ENCODE measurements at places on chromosomes 11 and 22.

DNA sequence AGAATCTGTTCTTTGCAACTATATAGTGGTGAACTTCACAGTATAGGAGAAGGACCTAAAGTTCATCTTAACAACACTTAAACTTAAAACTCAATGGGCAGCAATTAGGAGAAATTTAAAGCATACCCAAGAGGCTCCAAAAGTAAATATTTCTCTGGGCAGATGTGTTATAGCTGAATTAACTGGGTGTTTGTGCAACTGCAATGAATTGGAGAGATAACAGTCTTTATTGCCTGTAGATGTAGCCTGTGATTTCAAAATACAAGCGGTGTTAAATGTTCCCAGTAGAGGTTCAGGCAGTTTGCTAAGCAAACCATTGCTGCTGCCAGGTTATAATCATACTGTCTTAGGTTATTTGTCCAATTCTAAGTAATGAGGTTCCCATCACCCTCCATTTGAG lies 294.1 kb upstream of the MTNR1B start:
- DNase-seq: no peak

DNA sequence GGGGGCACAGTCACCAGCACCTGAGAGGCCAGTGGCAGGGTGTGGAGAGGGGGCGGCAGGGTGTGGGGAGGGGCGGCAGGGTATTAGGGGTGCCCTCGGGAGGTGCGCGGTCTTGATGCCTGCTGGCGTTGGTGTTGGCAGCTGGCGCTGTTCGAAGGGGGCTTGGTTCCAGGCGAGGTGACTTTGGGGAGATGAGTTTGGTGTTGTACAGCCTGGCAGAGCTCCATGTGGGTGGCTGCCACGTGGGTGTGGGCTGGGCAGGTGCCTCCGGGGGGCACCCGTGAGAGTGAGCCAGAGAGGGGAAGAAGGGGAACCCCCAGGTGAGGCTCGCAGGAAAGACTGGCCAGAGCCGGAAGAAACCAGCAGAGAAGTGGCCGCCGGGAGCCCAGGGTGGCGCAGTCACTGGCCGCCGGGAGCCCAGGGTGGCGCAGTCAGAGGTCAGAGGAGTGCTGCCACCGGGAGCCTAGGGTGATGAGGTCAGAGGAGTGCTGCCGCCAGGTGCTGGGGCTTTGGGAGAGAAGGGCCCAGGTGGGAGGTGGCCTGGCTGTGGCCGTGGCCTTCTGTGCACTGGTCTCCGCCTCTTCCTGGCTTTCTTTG lies 44.7 kb downstream of the MUC6 start:
- no peak for DNase-seq

DNA sequence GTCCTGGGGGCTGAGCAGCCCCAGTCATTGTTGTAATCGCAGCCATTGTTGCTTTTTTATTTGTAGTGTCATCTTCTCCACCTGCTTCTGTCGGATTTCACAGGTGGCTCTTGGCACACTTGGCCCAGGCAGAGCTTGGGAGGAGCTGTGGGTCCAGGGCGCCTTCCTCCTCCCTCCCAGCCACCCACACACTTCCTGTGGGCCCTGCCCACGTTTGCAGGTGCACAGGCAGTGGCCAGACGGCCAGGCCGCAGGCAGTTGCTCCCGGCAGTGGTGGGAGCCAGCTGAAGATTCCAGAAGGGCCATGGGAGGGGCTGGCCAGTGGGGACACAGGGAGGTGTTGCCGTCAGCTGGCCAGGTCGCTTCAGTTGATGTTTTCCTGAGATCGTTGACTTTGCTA lies 1191.9 kb downstream of the BRD1 start:
- DNase-seq: no peak

DNA sequence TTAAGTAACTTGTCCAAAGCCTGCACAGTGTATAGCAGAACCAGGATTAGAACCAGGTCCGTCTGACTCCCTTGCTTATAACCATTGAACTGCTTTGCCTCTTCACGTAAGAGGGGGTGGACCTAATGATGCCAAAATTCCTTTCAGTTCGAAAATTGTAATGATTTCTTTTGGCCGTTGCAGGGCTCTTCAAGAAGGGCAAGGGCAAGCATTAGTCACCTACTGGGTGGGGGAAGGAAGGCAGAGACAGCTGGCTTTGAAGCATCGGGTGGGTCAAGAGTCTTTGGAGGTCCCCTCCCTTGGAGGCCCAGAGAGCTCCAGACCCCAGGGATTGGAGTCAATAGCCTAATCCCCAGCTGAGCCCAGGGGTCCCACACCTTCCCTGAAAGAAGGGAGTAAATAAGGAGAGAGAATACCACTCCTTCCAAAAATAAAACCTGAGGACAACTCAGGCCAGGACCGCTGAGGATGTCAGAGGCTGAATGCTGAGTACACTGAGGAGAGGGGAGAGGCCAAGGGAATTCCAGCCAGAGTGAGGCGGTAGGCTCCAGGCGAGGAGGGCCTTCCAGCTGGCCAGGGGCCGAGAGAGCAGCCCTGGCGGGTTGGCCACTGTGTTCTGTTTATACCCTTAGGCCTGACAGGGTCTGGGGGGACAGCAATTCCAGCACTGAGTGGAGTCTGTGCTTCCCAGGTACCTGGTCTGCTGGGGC lies 14.1 kb downstream of the CREB3L1 start:
- no peak for DNase-seq

- DNase-seq: no peak
These were observed 38.0 kb upstream of the IL17RA start for GRCh38 chr22:17046566-17047348.

DNA sequence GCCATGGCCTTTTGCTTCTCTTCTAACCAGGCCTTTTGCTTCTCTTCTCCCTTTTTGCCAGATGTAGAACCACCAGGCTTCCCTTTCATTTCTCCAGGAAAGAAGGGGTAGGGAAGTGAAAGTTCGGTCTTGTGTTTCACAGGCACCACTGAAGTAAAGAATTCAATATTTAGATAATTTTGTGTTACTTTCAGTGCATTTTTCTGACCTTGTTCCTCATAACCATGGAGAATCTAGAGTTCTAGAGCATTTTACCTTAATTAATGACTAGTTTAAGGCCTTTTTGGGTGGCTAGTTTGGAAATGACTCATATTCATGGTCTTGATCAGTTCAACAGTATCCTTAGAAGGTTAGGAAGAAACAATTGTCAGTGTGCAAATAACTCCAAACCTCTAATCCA lies 22.7 kb downstream of the GRAMD1B start:
- DNase-seq: no peak

GRCh38 chr11:45362636-45363035 lies 76.5 kb upstream of the SYT13 start:
- no peak for DNase-seq

DNA sequence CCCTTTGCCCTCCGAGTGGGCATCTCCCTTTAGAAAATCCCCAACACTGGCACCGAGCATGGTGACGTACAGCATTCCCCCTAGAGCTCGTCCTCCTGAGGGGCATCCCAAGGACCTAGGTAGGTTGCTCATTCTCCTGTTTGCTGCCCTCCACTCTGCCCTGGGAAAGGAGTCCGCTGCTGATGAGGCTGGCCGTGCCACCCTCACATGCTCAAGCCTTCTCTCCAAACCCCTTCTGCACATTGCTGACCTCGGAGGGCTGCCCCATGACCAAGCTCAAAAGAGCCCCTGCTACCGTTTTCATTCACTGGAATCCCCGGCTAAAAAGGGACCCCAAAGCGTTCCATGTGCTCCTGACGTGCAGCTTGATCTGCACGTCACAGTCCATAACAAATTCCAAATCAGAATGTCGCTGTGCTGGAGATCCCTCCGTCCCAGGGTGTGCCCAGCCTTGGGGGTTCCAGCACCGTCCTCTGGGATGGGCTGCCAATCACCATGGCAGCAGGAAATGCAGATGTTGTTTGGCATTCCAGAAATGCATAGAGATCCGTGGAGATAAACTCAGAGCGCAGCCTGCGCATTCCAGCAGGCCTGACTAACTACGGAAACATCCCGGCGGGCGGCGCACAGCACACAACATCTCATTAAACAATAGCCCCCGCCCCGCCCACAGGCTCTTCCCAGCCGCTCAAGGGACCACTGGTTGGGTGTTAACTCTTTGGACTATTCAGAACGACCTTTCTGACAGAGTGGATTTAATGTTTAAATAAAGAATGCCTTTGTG lies 26.3 kb upstream of the GNB1L start:
- no peak for DNase-seq

GRCh38 chr11:24588081-24588480 lies 91.2 kb downstream of the LUZP2 start:
- DNase-seq: no peak

- DNase-seq: no peak
These were observed 13.7 kb downstream of the SCN4B start for GRCh38 chr11:118138839-118139420.

DNA sequence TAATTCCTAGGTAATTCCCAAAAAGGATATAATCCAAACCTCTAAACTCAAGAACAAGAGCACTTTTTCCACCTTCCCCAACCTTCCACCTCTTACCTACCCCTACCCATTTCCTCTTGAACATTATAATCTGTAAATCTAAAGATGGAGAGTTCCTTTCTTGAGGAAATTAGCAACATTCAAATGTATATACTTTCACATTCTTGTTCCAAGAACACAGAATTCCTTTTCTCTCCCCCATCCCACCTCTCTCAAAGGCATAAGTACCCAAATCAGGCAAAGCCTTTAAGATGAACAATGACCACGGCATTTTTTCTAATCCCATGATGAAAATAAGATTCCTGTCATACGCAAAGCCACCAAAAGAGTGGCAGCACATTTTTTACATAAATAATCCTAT lies 18.3 kb downstream of the RRAS2 start:
- DNase-seq: no peak

DNA sequence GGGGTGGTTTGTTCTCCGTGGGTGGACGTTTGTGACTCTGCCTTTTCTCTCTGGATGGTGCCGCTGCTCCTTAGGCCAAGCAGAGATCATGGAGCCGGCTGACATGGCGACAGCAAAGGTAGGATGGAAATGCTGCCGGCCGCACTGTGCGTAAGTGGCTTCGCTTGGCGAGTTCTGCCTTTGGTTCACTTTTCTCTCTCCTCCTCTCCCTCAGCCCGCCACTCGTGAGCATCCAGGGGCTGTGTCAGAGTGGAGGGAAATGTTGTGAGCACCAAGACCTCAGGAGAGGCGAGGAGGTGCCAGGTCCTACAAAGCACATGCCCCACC lies 80.5 kb downstream of the GRAMD1B start:
- DNase-seq: no peak

DNA sequence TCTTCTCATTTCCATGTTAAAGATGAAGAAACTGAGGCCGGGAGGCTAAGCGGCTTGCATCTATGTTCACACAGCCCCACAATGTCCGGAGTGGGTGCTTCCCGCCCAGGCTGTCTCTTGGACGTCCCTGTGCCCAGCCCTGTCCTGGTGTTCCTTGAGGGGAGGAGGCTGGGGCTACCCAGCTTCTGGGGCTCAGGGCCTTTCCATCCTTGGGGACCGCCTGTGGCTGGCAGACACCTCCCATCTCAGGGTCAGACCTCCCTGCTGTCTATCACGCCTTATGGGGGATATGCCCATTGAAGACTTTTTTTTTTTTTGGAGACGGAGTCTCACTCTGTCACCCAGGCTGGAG lies 95.5 kb downstream of the WNT7B start:
- DNase-seq: no peak
